ENCODE measurements at places on chromosomes 1 and 21.

GRCh38 chr1:109389638-109390341 is 7.9 kb downstream of the SORT1 start:
- DNase-seq, result no peak

GRCh38 chr1:20640183-20640597 is 6.9 kb downstream of the PINK1 start:
- peak; percentile 26 for DNase-seq

GRCh38 chr1:56081173-56081572 is 498.2 kb downstream of the PLPP3 start:
- DNase-seq, result no peak

DNA sequence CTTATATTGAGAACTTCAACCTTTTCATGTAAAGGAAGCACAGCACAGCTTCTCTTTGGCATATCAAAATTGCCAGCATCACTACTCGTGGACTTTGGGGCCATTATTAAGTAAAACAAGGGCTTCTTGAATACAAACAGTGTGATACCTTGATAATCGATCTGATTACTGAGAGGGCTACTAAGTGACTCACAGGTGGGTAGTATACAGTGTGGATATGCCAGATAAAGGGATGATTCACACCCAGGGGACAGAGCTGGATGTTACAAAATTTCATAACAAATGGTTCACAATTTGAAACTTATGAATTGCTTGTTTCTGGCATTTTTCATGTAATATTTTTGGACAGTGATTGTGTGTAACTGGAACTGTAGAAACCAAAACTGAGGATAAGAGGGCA is 15.4 kb downstream of the HDAC1 start:
- DNase-seq, result no peak

DNA sequence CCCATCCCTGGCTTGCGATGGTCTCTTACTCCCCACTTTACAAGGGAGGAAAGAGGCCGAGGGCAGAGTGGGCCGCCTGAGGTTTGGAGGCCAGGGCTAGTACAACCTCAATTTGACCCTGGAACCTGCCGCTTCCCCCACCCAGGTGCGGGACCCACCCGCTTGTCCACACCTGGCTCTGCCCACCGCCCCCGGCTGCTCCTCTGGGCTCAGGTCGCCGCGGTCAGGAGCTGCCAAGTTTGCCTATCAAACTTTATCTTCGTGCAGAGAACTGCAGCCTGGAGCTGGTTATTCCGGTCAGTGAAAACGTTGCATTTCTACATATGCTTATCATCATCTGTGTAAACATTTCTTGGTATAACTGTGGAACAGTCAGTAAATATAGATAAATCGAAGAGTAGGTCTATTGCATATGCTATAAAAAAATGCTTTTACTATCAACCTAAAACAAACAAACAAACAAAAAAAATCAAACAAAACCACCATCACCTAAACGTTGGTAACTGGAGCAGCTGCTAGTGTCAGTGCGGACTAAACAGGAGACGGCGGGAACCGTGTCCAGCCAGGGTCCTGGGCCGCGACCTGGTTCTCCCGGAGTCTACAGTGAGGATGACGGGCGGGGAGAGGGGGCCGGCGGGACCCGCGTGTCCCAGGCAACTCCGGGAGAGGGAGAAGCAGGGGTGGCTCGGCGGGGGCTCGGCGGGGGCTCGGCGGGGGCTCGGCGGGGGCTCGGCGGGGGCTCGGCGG is 906 bp upstream of the ADARB1 start:
- no peak for DNase-seq

DNA sequence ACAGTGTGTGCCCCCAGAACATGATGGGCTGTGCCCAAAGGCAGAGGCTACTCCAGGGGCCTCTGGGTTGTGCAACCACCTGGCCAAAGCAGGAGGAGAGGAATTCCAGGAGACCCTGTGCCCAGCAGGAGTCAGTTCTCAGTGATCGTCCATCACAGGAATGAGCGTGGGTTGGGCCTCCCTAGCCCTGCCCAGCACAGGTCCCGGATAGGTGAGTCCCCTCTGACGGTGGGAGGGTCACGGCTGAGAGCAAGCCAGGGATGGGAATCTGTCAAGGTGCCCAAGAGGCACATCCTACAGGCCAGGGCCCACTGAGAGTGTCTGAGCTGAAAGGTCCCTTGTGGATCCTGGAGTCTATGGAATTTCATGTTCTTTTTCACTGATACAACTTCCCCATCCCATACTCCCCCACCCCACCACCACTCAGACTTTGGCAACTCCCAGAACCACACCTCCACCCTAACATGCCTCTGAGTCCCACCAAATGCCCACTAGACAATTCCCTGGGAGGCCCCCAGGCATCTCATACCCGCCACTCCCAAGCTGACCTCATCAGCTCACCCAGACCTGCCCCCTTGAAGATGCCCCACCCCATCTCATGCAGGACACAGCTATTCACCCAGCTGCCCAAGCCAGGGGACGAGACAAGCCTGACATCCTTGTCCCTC is 3.1 kb downstream of the GJB4 start:
- DNase-seq, result no peak

- no peak for DNase-seq
Measured at GRCh38 chr1:47388030-47388890, 27.8 kb upstream of the FOXE3 start.

- DNase-seq, result no peak
Measured at GRCh38 chr21:40185208-40185607, 318.0 kb downstream of the PCP4 start.

All from RCC 7860 (cell line).